ENCODE measurements at places on chromosomes 7 and 10. TPM values are rescaled to one million over a fixed set of nuclear protein-coding genes. Genes with fewer than 3 reads are reported as not detected.

PIK3CG gene
- total RNA-seq = 17.3 TPM

CDK14 gene
- 13.6 TPM for total RNA-seq

SPAG6 gene
- not detected for total RNA-seq

MSS51 gene
- total RNA-seq = 1.6 TPM

PRRT4 gene
- total RNA-seq = not detected

TRIM50 gene
- total RNA-seq = not detected

TAS2R5 gene
- 1.5 TPM for total RNA-seq

NME8 gene
- not detected for total RNA-seq

BAIAP2L1 gene
- total RNA-seq = 0.76 TPM

Measured in vein endothelial cell (primary cell).